T-helper 17 cell (primary cell): ENCODE measurements at places on chromosomes 6 and 20.

DNA sequence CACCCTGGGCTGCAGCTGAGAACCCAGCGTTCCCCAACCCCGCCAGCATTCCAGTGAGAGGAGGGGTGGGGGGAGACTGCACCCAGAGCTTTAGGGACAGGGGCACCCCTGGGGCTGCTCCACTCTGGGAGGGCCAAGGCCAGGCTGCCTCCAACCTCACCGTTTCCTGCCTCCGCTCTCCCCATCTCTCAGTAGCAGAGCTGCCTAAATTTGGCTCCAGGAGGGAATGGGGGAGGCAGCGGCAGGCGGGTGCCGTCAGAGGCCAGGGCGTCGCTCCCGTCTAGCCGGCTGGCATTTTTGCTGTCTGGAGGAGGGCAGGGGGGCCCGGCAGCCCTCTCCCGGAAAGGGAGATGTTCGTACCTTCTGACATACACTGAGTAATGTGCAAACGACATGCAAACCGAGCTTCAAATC, 46.6 kb downstream of the NOL4L start:
- DNase-seq: peak; percentile 59

GRCh38 chr6:148577687-148578488, 168.9 kb upstream of the UST start:
- peak; percentile 17 for DNase-seq

DNA sequence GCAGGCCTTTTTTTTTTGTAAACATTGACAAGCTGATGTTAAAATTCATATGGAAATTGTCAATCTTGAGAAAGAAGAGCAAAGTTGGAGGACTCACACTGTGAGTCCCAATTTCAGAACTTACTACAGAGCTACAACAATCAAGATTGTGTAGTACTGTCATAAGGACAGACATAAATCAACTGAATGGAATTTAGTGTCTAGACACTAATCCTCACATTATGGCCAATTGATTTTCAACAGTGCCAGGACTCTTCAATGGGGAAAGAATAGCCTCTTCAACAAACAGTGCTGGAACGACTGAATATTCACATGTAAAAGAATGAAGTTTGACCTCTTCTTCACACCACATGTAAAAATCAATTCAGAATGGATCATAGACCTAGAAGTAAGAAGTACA, 60.8 kb downstream of the TGM2 start:
- DNase-seq: no peak

DNA sequence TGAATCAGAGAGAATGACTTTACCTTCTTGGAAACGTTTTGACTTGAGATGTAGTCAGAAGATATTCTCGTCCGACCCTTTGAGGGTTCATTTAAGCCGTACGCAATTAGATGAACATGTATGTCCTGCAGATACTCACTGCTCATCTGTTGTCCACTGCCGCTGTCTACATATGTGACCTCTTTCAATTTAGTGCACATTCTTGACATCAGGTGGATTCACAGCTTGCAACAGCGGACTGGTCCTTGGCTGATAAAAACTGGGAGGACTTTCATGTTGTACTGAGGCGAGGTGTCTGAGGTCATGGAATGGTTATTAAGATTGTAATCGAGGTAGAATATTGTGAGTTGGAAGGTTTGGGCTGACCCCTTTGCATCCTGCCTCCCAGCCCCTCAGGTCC, 194.2 kb downstream of the JARID2 start:
- DNase-seq: no peak

DNA sequence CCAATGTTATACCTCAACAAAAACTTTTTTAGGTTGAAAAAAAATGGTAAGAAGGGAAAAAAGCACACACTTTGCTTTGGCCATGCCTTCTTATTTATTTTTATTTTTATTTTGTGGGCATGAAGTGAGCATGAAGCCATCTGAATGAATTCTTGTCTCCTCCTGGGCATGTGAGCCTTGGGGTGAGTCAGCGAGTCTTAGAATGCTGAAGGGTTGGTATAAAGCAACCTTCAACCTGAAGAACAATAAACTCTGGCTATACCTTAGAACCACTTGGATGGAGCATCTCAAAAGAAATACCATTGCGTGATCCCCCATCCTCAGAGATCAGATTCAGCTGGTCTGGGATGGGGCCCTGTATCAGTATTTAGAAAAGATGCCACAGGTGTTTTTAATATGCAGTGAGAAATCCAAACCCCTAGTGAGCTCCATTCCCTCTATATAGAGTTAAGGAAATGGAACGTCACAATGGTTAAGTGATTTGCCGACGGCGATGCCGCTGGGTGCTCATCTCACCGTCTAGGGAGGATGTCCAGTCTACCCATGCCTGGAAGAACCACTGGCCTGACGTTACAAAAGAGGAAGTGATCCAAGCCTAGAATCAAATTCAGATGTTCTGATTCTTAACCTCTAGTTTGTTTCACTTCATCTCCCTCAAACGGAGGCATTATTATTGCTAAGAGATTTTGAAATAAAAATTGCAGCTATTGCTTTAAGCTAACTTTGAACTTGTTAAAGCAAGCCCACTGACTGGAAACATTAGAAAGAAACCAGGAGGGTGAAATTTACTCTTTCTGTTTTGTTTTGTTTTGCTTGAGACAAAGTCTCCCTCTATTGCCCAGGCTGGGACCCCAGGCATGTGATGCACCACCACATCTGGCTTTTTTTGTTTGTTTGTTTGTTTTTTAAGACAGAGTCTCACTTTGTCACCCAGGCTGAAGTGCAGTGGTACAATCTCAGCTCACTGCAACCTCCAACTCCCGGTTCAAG, 67.1 kb downstream of the EDN1 start:
- DNase-seq: no peak
